ENCODE measurements at places on chromosomes 3 and 15.
A peak's percentile ranks its signal among the peaks of the same experiment; 100 is the strongest.

- no peak for DNase-seq
Measured at GRCh38 chr3:18483226-18483625, 58.1 kb upstream of the SATB1 start.

DNA sequence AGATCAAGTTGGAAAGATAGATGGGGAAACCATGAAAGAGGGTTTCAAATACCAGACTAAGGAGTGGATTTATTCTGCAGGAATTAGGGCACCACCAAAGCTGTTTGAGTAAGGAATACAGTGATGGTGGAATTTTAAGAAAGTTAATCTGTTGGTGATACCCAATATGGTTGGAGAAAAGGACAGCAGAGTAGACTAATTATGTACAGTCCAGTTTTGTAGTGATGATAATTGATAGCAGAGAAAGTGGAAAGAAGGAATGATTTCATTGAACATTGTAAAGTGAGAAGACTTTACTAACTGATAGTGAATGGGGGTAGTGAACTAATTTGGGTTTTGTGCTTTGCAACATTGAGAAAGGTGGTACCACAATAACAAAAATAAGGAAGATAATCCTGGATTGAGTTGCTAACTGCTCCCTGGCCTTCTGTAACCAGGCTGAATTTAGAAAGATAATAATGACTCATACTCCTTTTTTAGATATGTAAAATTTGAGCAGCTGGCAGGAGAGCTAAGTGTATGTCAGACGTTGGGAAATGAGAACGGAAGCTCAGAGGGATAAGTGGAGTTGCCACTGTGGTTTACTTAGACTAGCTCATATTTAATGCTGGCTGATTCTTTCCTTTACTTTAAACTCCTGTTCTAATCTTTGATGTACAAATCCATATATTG is 16.9 kb downstream of the TCAIM start:
- DNase-seq: no peak

DNA sequence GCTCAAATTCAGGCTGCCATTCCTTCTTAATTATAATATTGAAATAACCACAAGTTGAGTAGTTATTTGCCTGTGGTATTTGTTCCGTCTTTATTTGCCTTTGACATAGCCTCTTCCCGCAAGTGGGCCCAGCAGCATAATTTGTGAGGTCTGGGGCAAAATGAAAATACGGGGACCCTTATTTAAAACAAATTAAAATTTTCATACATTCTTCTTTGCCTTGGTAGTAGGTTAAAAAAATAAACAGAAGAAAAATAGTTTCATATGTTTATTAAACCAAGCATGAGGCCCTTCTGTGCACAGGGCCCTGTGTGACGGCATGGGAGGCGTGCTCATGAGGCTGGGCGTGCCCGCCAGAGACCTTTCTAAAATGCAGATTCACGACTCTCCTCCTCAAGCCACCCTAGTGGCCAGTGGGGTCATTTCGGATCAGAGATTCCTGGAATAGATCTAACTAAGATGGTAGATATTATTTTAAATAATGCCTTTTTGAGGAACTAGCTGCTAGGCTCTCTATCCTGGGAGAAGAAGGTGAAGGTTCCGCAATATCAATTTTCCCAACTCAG is 35.4 kb downstream of the MASP1 start:
- no peak for DNase-seq

- DNase-seq: peak; percentile 79
Measured at GRCh38 chr3:138186803-138187295, 252 bp upstream of the ARMC8 start.

GRCh38 chr15:62118520-62119226 is 46.4 kb downstream of the C2CD4B start:
- DNase-seq: no peak

DNA sequence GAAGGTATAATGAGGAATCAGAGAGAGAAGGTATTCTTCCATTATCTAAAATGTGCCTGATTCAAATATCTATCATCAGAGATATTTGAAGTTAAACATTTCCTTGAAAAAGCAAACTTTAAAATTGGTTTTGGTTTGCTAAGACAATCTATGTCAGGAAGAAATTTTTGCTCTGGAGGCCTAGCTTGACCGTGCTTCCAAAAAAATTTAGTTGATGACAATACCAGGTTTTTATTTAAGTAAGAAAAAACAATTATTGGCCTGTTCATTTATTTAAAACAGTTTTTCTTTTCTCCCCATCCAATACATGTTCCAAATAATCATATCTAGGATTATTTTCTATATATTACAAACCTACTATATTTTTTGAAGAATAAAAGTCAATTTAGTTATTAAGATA is 75.3 kb downstream of the OTOL1 start:
- no peak for DNase-seq

- DNase-seq: no peak
Measured at GRCh38 chr3:57825116-57825515, 69.0 kb downstream of the SLMAP start.

DNA sequence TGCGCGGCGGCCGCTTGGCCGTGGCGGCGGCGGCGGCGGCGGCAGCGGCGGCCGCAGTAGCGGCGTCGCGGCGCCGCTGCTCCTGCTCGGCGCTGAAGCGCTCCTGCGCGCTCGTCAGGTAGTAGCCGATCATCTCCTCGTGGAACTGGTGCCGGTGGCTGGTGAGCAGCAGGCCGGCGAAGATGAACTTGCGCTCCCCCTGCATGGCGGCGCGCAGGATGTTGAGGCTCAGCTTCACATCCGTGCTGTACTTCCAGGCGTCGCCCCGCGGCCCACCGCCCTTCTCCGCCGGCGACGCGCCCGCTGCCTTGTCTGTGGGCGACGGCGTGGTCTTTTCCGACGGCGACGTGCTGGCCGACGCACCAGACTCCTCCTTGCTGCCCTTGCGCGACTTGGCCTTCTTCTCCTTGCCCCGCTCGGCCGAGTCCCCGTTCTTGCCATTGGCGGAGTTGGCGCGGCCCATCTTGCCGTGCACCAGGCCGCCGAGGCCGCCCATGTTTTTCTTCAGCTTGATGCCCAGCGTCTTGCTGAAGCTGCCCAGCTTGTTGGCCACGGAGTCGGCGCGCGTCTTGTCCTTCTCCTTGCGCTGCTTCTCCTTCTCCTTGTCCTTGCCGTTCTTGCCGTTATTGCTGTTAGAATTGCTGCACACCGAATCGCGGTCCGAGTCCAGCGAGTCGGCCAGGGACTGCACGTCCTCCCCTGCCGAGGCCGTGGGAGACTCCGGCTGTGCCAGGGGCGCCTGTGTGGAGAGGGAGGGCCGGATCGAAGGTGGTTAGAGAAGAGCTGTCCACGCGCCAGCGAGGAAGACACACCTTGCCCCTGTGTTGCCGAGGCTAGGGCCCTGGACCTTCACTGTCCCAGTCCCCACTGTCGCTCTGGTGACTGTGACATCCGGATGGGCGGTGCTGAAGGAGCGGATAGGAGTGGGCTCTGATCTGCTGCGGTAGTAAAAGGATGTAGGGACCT is 157.6 kb downstream of the KLF13 start:
- no peak for DNase-seq

DNA sequence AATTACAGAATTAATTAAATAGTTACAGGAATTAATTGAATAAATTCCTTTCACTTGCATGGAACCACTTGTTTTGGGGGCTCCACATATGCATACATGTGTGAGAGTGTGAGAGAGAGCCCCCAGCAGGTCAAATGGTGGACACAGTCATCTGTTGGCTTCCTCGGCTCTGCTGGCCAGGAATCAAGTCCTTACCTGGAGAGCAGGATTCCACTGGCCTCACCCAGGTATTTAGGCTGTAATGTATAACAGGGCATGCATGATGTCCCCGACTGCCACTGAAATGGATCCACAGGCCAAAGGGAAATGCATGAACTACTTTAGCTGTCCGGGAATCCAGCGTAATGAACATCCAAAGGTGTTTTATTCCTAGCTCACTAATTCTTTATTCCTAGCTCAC is 139.7 kb upstream of the SMAD3 start:
- DNase-seq: no peak

DNA sequence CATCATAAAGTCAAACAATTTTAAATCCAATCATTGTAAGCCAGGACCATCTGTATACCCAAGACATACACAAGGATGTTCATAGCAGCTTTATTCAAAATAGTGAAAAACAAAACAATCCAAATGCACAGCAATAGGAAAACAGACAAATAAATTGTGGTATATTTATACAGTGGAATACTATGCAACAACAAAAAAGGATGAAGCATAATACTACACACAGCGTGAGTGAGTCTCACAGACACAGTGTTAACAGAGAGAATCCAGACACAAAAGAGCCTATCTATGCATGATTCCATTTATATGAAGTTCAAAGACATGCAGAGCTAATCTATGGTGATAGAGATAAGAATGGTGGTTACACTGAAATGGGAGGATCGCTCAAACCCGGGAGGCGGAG is 5.6 kb upstream of the MUC20 start:
- DNase-seq: no peak

DNA sequence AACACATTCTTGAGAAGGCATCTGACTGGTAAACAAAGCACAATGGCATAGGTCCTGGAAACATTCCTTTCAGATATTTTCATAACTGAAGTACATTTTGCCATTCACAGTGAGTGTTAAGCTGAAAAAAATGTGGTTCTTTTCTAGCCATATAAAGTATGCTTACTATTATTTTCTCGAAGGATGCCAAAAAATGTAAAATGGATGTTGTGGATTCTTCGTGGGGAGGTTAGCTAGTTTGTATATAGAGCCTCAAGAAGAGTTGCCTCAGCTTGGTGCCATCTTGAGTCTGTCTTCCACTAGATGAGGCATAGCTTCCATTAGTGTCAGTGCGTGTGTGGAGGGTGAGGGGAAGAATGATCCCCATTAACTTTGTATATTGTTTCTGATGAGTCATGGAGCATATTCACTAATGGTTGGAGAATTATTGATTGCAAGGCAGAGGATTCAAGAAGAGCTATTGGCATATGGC is 4.1 kb downstream of the MBNL1 start:
- no peak for DNase-seq

DNA sequence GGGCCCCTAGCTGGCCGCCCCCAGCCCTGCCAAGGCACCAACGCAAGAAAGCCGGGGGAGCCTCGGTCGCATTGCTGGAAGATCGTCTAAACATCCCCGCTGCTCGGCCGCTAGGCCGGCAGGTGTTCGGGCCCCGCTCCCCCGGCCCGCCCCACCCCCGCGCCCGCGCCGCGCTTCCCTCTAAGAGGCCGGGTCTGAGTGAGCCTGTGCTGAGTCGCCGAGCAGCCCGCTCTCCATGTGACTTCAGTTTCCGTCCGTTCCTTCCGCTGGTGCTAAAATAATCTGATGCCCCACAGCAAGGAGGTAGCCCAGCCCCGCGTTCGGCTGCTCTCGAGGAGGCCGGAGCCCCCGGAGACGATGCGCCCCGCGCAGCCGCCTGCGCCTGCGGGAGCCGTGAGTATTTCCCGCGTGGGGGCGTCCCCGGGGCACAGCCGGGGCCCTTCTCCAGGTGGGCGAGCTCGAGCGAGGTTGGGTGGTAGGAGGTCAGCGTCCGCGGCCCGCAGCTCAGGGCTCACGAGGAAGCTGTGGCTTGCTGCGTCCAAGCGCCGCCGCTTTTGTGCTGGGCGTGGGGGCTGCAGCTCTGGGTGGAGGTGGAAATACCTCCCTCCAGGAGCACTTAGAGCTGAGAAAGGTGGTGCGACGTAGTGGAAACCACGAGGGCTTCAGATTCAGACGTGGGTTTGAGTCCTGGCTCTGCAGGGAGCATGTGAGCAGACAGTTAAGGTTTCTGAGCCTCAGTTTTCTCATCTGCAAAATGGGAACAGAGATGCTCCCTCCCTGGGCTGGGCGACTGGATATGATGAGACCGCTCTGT is at the start of gene NRROS:
TSS of gene NRROS (plus strand) at position 212 of the 814 bp plus-strand sequence. CDS start 14,846 bp downstream, outside the sequence.
- peak; percentile 63 for DNase-seq

GRCh38 chr3:10949197-10949596 is 43.4 kb upstream of the SLC6A1 start:
- DNase-seq: no peak

GRCh38 chr3:161026612-161027510 is 78.3 kb downstream of the B3GALNT1 start:
- no peak for DNase-seq

- DNase-seq: no peak
Measured at GRCh38 chr15:83565553-83566159, 88.3 kb upstream of the ADAMTSL3 start.

- DNase-seq: no peak
Measured at GRCh38 chr3:31305340-31305739, 227.4 kb upstream of the STT3B start.

GRCh38 chr15:94327356-94327936 is 96.1 kb downstream of the MCTP2 start:
- DNase-seq: no peak

DNA sequence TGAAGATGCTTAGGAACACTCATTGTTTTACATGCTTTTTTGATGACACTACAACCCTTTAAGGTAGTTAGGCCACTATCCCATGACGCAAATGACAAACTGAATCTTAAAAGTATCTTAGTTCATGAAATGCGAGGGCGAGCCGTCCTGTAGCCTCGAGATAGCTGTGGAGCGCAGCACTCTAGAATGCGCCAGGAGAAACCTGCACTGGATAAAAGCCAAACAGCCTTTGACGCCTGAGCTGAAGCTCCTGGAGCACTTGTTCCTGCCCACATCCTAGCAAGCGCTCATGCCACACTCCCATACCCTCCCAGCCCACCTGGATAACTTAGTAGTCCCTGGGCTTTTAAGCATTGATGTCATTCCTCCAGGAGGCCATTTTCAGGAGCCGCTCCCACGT is 516.9 kb downstream of the GABRG3 start:
- no peak for DNase-seq

- no peak for DNase-seq
Measured at GRCh38 chr3:132788301-132788671, 66.1 kb upstream of the NPHP3 start.

DNA sequence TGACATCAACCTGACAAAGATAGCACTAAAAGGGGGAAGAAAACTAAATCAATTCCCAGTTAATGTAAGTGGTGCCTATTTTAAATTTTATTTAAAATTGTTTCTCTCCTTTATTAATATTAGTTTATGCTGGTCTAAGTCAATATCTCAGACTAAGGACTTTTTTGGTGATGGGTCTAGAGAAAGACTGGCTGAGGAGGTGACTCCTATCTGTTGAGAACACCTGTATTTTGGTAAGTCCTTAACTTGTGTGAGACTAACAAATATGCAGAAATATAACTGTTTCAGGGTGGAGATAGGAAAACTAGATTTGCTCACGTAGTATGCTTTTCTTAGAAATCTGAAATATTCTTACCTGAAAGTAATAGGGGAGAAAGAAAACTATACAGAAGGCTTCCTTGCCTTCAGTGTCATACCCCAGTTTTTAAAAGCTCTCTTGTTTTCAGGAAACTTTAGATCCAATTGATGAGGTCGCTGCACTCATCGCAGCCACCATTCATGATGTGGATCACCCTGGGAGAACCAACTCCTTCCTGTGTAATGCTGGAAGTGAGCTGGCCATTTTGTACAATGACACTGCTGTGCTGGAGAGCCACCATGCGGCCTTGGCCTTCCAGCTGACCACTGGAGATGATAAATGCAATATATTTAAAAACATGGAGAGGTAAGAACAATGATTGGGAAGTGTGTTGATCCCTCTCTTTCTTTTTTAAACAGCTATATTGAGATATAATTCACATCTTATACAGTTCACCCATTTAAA is 138.9 kb downstream of the PDE8A start:
- no peak for DNase-seq

GRCh38 chr15:42042602-42043400 is 22.0 kb upstream of the PLA2G4E start:
- DNase-seq: no peak
